ENCODE measurements at places on chromosomes 16 and 17.

GRCh38 chr17:75975757-75976174, 3.2 kb downstream of the ACOX1 start:
- DNase-seq: no peak

DNA sequence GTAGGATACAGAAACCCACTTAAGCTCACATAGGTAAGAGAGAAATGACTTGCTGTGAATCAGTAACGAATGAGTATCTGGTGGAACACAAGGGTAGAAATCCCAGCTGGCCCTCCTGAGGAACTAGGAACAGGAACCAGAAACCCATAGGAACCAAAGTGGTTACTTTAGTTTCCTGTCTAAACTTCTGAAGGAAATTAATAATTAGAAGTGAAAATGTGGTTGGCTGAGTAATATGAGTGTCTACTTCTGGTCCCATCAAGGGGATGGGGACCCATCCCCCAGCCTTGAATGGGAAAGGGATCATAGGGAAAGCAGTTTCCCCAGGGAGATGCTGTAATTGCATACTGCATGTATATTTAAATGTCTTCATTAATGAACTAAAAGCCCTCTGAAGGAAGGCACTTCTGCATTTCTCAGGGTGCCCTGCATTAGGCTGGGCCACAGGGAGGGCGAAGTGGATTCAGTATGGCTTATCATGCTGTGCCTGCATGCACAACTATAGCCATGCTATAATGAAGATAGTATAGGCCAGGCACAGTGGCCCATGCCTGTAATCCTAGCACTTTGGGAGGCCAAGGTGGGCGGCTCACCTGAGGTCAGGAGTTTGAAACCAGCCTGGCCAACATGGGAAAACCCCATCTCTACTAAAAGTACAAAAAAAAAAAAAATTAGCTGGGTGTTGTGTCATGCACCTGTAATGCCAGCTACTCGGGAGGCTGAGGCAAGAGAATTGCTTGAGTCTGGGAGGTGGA, 45.6 kb downstream of the CYB5B start:
- DNase-seq: no peak

- DNase-seq: no peak
Measured at GRCh38 chr17:48612854-48613691, 2.0 kb downstream of the HOXB8 start.

DNA sequence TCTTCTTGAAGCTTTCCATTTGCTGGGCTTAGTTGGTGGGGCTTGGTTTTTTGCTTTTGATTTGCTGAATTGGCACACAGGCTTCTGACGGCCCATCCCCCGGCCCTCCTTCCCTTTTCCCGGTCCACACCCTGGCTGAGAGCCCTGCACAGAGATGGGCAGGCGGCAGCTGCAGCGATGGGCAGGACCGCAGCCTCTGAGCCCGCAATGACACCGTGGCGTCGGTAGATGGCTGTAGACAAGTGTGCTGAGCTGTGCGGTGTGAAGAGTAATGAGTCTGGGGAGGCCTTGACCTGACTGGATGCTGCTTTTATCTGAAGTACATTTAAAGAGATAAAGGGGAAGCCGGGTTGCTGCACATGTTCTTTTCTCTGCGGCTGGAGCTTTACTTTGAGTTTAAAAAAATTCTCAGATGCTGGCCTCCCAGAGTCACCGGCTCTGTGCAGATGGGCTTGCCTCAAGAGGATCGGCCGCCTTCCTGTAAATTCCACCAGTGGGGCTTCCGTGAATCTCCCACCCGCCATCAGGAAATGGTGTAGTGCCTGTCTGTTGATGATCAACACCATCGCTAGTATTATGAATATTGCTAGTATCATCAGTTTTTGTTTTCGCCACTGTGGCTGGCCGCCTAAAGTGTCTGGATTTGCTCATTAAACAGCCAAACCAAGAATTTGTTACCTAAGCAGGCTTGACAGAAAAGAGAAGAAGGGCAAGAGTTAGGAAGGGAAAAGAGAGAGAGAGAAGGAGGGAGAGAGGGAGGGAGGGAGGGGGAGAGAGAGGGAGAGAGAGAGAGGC, 245.6 kb upstream of the RBFOX1 start:
- no peak for DNase-seq

DNA sequence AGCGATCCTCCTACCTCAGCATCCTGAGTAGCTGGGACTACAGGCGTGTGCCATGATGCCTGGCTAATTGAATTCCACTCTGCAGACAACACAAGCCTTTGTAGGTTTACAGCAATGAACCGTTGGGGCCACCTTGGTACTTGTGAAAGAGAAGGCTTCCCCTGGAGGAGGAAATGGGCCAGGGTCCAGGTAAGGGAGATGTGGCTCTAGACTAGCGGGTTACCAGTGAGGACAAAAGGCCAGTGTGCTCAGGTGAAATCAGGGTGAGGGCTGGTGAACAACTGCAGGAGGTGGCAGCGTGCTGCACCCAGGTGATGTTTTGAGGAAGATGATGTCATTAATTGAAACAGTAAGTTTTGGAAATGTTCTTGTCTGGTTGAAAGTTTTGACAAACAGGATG, 6.7 kb downstream of the SDR42E1 start:
- no peak for DNase-seq

DNA sequence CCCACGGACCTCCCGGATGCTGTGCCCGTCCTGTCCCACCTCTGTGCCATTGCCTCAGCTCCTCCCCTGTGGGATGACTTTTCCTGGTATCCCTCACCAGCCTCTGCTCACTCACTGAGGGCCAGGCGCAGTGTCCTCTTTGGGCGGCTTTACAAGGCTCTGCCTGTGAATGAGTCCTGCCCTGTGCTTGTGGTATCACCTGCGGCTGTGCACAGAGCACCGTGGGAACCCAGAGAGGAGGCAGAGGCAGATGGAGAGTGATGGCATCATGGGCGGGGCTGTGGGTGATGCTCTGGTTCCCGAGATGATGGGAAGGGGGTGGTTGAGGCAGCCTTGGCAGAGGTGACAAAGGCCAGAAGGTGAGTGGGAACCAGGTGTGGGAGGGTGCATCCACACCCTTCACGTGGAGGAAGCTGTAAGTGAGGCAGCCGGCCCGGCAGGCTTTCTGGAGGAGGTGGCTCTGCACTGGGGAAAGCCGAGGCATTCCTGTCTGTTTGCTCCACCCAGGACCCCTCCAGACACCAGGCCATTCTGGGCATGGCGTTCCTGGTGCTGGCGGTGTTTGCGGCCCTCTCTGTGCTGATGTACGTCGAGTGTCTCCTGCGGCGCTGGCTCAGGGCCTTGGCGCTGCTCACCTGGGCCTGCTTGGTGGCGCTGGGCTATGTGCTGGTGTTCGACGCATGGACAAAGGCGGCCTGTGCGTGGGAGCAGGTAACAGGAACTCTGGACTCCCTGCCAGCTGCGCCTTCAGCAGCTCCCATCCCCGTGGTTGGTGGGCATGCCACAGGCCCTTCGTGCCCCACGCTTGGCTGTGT, 23.8 kb downstream of the ADCY7 start:
- DNase-seq: no peak

All from activated naive CD4-positive, alpha-beta T cell (primary cell).